ENCODE measurements at places on chromosomes 16 and 17. TPM values are rescaled to one million over a fixed set of nuclear protein-coding genes. Genes with fewer than 3 reads are reported as not detected.

Gene C17orf50
- total RNA-seq: not detected

Gene ATP2C2
- total RNA-seq: not detected

GRCh38 chr16:11506741-11507305 lies 79.9 kb downstream of the LITAF start:
- DNase-seq: no peak

GRCh38 chr16:79532785-79533184 lies 67.8 kb downstream of the MAF start:
- no peak for DNase-seq

DNA sequence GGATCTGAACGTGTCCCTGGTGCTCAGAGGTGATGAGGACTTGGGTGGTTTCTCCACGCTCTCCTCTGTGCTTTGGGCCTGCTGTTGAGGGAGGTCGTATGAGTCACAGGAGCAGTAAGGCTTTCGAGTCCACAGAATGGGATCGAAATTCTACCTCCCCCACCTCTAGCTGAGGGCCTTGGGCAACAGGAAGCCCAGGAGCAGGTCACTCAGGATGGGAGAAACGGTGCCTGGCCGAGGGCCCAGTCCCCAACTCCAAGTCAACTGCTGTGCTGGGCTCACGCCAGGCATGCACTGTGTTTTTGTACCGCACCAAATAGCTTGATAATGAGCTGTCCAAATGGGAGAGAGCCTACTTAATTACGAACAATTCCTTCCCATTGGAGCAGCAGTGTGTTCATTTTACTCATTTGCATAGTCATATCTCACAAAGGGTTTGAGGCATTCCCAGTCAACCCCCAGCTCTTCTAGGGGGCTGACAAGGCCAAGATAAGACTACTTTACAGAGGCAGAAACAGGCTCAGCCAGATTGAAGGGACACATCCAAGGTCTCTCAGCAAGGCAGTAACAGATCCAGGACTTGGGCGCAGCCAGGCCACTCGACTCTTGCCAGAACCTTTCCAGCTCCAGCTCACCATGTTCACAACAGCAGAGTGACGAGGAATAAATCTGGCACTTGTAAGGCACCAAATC lies 53.6 kb downstream of the WNT3 start:
- peak; percentile 65 for DNase-seq

DNA sequence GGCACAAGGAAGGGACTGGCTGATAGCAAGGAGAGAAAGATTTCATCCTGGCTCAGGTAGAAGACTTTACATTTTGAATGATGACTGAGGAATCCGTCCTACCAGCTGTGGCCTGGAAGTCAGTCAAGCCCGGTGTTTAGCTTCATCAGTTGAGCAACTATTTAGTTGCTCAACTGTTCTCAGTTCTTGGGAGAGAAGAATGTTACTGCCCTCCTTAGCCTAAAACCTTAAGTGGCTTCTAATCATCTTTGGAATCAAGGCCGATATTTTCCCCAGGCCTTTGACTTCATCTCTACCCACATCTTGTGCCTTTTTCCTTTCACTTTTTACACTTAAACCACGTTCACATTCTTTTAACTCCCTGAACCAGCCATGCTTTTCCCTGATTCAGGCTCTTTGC lies 17.3 kb upstream of the RBL2 start:
- DNase-seq: no peak

DNA sequence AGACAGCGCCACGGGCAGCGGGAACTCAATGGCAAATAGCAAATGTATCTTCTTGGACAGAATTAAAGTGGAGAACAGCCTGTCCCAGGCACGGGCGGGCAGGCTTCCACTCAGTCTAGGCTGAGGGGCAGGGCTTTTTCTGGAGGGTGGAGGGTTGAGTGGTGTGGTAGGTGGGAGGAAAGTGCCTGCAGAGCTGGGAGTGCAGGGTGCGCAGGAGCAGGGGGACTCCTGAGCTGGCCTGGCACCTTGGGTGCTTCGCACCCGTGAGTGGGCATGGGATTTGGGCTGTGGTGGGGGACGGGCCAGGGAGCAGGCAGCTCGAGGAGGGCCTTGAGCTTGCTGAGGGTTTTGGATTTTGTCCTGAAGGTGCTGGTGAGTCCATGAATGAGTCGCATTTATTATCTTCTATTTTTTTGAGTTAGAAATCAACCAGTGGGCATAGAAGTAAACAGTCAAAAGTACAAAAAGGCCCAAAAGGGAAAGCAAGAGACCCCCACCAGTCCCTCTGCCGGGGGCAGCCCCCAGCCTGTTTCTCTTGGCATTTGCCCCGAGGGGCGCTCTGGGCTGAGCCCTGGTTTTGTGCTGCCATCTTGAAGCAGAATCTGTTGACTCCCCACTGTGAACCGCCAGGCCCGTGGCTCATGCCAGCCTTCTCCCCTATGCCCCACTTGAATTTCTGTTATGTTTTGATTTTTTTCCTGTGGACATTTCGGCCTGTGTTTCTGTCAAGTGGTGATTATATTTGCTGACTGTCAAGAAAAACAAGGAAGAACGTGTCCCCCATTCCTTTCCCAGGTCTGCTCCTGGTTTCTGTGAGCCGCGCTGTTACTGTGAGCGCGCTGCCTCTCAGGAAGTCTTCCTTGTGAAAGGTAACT lies 8.2 kb downstream of the ADORA2B start:
- no peak for DNase-seq

- DNase-seq: no peak
These were observed 21.2 kb upstream of the ZC3H18 start for GRCh38 chr16:88548985-88549384.
